ENCODE measurements at places on chromosomes 12 and 14.

GRCh38 chr12:108605000-108605689 is 7.3 kb upstream of the TMEM119 start:
- no peak for DNase-seq

- DNase-seq: no peak
Observed at GRCh38 chr12:130375296-130376287, 37.9 kb downstream of the PIWIL1 start.

GRCh38 chr12:6280053-6280469 is 30.4 kb upstream of the PLEKHG6 start:
- no peak for DNase-seq

DNA sequence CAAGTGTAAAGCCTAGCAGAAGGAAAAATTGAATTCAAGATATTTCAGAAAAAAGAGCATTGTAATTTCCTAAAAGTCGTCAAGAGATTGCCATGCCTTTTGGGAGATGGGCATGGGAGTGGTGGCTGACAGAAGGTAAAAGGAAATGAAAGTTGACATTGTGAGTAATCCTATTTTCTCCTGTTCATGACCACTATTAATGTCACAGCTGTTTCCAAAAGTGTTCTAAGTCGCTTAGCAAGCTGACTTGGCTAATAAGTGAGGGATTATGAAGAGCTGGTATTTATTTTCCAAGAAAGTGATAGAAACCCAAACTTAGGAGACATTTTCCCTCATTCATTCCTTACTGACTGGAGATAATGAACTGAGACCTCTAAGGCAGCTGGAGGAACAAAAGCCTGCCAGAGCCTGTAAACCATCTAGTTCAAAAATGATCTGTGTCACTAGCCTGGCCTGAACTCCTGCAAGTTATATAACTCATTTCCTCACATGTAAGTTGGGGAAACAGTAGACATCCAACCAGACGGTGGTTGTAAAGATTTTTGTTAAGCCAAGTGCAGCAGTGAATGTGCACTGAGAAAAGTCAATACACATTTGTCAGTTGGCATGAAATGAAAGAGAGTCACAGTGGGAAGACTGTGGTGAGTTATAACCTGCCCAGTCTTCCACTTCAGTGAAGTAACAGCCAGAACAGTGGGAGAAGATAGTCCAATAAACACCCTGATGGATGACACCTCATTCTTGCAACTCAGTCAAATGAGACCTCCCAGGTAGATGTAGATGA is 75.8 kb downstream of the DIO2 start:
- DNase-seq: no peak

DNA sequence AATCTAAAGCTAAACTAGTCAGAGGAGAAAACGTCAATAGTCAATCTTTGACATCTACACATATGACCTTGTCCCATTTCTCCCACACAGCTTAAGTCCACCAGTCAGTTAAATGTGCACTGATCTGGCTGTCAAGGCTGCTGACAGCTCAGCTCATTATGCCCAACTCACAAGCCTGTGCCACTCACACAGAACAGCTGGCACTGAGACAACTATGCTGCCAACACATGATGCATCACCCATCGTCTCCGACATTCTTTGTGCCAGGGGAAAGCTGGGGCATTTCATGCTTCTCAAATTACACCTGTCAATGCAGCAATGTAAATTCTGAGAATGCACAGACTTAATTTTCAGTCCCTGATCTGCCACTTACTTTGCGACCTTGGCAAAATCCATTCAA is 25.3 kb downstream of the GNS start:
- DNase-seq: no peak

DNA sequence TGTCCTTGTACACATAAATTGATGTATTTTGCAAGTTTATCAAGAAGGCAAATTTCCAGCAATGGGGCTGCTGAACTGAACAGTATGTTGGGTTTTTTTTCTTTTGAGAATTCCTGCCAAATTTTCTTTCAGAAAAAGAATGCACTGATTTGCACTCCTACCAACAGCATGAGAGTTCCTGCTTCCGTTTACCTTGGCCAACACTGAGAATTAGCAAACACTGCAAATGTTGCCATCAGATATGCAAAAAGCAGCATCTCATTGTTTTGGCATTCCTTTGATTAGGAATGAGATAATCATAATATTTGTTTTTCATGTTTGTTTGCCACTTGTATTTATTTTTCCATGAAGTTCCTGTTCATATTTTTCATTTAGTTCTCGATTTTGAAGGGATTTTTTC is 82.4 kb downstream of the RTN1 start:
- no peak for DNase-seq

DNA sequence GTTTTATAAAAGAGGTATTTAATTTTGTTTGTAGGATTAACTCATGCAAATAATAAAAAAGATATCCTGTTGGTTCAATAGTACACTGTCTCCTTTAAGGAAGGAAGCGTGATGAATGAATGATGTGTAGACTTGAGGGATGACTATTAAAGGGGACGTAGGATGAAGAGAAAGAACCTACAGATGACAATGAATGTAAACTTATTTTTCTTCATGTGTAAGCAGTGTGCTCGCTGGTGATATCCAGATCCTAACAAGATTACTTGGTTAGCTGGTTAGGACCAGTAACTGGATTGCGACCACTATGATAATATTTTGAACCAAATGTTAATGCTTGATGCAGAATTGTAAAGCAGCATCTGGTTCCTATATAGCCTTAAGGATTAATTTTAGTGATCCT is 2.6 kb downstream of the ARF6 start:
- DNase-seq: no peak

- DNase-seq: no peak
Observed at GRCh38 chr12:22800332-22800731, 175.4 kb downstream of the ETNK1 start.

GRCh38 chr12:119444462-119445044 is 110.0 kb downstream of the CCDC60 start:
- DNase-seq: peak; percentile 62

GRCh38 chr12:62654326-62655241 is 188.0 kb downstream of the MON2 start:
- no peak for DNase-seq

- no peak for DNase-seq
Observed at GRCh38 chr12:50458606-50459005, 46.2 kb upstream of the DIP2B start.

DNA sequence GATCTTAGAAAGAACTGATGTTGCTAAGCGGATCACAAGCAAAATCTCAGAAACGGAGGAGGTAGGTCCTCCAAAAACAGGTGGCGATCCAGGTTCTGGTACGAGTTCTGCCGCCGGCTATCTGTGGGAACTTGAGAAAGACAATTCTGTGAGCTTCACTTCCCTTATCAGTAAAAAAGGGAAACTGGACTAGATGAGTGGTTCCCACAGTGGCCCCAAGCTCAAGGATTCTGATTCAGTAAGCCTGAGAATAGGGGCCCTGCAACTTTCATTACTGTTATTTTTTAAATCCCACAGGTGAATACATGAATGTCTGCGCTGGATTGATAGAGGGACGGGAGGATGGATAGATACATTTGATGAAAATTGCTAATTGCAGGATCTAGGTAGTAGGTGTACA is 160.2 kb downstream of the PPM1H start:
- no peak for DNase-seq

DNA sequence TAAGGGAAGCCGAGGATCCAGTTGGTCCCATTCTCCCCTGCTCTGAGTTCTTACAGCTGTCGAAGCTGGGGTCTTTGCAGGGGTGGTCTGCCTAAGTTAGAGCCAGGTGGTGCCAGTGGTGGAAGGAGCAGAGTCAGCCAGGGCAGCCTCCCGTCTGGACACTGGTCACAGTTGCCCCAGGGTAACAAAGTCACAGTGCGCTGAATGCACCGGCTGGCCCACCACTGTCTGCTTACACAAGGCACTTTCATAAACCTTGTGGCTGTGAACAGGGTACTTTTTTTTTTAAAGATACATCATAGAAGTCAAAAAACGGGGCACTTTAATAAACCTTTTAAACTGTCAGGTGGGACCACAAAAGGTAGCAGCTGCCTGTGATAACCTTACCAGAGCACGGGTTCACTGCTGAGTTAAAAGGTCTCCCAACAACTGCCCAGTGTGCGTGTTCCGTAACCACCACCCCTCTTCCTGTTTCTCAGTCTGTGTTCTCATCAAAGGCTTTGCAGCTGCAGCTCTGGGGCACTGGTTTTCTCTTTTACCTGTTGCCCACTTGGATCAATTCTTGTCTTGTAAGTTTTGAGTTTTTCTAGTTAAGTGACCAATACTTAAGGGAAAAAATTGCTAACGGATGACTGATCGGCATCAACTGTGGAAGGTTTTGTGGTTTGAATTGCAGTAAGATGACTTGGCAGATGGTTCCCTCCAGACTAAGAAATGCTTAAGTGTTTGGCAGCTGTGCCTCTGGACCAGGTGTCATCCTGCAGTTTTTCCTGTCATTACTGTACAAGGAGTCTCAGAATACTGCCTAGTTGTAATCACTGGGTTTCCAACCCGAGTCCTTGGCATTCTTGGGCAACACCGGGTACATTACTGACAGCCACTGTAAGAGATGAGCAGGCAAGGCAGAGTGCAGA is 55.9 kb downstream of the DYNC1H1 start:
- DNase-seq: no peak

GRCh38 chr12:132686825-132687210 is 324 bp downstream of the POLE start:
- DNase-seq: no peak

GRCh38 chr12:92297932-92298696 is 152.5 kb upstream of the BTG1 start:
- DNase-seq: no peak

DNA sequence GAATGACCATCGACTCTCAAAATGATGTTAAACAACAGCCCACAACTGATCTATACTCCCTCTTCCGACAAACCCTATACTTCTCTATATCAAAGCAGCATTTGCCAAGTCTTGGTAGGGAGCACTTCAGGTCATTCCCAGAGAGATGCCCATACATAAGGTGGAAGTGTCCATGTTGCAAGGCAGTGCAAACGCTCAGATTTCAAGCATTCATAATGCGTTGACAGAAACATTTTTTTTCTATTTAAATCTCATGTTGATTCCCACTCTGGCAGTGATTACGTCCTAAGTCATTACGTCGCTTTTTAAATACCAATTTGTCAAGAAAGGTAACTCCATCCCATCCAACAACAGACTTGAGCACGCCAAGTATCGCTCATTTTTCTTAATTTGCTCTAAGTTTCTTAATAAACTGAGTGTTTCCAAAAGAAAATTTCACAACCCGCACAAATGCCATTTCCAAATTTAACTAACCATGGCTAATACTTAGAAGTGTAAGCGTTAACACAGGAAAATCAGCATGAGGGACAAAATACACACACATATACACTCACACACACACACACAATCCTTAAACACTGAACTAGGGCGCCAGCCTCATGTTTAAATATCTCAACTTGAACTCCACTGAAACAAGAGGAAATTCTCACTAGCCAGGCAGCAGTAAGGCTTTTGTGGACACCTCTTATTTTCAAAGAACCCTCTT is 1.1 kb downstream of the GXYLT1 start:
- DNase-seq: peak; percentile 25

DNA sequence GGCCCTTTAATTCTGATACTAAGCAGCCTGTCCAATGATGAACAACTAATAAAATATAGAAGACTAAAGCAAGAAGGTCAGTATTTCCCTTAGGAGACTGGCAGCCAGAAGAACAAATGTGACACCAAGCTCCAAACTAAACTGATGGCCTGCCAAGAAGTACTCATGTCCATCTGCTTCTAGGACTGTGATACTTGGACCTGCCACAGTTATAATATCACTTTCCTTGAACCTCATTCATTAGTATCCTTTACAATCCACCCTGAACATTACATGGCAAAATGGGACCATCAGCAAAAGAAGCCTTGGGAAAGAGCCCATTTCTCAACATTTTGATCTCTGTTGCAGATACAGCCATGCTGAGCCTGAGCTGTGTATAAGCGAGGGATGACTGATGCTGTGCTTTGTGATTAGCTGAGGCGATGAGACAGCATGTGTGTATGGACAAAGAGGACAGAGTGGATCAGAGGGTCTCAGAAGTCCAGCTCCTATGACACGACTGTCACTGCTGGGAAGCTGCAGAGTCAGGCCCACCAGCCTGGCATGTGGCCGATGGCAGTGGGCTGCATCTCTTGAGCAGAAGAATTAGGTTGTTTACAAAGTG is 73.9 kb downstream of the TGFB3 start:
- DNase-seq: no peak

DNA sequence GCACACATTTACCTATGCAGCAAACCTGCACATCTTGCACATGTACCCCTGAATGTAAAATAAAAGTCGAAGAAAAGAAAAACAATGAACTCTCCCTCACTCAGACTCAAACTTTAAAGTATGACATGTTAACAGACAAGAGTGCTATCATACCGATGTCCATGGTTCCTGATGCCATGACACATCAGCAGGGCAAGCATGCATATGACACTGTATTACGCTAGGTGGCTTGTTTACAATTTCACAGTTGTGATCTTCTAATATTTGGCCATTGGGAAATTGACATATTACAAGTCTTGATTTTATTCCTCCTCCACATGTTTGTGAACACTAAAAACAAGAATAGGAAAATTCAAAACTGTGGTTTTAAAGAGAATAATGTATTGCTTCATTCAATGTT is 126.6 kb downstream of the ADAMTS20 start:
- DNase-seq: no peak

- DNase-seq: no peak
Observed at GRCh38 chr12:13372386-13372785, 175.9 kb downstream of the EMP1 start.

GRCh38 chr12:3222979-3223378 is 145.8 kb downstream of the TSPAN9 start:
- DNase-seq: peak; percentile 52

All from retina (tissue), 1 donor.